ENCODE measurements at places on chromosomes 4 and X.

- no peak for DNase-seq
Observed at GRCh38 chrX:140713174-140713539, 3.6 kb downstream of the LINC00632 start.

DNA sequence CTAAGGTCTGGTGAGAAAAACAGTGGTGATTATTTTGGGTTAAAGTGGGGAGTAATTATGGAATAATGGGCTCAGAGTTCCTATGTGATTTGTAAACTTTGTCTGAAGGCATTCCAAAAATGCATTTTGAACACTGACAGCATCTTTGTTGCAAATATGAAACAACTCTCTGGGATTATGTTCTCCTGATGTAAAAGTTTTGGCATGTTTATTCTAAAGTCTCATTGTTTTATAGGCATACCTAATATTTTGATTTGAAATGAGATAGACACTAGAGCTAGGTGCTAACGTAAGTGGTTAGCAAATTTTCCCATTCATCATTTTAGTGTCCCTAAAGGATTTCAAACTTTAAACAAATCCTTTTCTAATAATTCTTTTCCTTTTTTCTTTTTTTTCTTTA is 140.9 kb upstream of the ANXA3 start:
- DNase-seq, result no peak

- DNase-seq, result no peak
Observed at GRCh38 chr4:109435635-109436034, 2.0 kb downstream of the SEC24B start.

DNA sequence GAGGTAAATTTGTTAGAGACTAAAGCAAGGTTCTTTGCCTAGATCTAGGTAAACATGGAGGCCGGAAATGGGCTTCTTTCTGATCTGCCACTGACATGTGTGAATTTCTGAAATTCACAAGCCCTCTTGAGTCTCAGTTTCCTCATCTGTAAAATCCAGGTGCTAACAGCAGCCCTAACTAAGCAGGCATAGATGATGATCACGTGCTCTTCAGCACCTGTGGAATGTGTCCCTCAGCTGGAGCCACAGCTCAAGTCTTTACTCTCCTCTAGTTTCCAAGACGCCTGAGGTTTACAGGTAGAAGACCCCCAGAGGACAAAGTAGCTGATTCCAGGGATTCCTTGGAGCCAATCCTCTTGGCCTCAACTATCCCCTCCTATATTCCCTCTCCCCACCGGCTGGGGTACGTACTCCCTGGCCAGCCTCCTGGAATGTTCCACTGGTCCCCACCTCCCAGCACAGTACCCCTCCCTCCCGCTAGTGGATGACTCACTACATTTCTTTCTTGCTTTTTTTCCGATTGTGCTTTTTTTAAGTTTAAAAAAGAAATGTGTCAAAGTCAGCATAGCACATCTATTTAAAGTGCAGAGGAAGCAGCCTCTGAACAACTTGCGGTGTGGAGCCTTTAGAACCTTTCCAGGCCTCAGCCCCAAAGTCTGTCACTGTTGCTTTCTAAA is 98.4 kb downstream of the PHKA2 start:
- no peak for DNase-seq

DNA sequence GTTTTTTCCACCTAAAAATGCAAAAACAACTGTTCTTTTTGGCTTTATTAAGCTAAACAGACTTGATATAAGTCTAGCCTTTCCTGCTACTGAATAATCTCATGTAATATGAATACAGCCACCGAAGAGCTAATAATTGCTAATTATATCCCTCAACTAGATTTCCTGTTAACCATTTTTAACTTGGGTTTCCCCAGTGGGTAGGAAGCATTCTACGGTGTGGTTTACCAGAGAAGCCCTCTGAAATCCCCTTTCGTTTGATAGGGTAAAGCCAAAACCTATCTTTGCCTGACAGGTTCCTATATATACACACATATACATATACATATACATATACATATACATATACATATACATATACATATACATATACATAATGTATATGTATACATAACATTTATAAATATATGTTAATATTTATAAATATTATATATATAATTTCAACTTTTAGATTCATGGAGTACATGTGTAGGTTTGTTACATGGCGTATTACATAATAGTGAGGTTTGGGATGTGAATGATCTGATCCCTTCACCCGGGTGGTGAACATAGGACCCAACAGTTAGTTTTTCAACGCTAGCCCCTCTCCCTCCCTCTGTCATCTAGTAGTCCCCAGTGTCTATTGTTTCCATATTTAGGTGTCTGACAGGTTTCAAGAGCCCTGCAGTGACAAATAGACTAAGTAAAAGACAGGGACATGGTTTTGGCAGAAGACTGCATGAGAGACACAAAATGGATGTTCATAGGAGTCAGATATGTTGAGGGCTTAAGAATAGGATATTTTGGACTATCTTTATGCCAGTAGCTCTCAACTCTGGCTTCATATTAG is 62.4 kb downstream of the ATXN3L start:
- no peak for DNase-seq

DNA sequence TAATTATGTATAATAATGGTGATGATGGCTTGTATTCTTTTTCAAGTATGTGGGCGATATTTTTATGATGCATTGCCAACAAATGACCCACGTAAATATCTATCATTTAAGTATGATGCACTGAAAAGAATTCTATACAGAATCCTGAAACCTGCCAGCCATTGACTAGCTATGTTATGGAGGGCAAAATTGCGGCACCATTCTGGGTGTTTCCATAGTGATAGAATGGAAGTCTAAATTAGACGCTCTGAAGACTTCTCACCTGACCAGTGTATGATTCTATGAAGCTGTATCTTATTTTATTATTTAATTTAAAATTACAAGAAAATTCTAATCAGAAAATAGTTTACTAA is 677 bp upstream of the CENPC start:
- DNase-seq, result no peak

DNA sequence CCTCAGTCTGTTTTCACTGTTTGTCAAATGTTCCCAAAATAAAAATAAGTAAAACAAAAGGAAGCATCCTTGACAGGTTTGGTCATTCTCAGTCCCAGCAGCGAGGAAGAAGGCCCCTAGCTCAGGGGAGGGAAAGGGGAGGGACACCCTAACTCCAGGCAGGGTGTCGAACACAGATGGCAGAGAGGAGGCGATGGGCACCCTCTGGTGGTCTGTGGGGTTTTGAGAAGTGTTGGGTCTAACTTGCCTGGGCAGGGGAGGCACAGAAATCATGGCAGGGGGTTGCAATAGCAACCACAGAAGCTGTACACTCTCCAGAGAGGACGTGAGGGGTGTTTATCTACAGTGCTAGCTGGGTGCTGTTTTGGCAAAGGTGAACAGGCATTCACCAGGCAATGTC is 229.8 kb upstream of the SFRP2 start:
- no peak for DNase-seq

GRCh38 chr4:70114096-70114495 is 39.9 kb upstream of the PRR27 start:
- no peak for DNase-seq

DNA sequence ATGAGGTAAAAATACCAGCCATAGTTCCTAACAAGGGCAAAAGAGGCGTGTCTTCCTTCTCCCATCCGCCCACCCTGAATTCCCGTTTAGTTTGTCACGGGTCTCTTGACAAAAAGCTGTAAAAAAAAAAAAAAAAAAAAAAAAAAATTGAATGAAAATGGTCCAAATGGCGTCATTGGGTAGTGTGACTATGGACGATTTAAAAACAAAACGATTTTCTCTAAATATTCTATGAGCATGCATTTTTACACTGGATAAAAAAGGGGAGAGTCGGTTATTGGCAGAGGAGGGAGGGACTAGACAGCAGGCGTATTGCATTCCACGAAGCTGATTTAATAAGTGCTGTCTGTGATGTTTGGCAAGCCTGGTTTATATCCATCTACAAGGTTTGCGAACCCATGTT is at the start of gene FAM133A:
FAM133A (plus strand) TSS at position 338 of the 403 bp plus-strand sequence. CDS start 35,214 bp downstream, outside the sequence.
- no peak for DNase-seq

DNA sequence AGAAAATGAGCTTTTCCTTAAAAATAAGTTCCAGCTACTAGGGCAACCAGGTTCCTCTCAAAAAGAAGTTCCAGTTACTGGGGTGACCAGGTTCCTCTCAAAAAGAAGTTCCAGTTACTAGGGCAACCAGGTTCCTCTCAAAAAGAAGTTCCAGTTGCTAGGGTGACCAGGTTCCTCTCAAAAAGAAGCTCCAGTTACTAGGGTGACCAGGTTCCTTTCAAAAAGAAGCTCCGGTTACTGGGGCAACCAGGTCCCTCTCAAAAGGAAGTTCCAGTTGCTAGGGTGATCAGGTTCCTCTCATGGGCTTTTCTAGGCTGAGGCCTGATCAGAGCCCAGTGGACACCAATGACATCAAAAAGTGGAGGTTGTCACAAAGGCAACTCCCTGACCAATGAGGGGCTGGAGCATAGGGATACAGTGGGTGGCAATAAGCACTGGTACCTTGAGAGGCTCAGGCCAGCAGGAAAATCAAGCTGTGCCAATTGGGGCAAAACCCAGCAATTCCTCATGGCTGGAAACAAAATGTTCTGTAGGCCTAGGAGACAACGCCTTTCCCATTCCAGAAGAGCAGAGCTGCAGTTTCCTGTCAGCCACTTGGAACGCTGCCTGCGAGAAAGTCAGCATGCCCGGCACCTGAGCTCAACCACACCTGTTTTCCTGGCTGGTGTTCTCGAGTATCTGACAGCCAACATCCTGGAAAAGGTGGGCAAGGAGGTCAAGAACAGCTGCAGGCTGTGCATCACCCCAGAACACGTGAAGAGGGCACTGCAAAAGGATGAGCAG is 12.3 kb upstream of the SYTL5 start:
- no peak for DNase-seq

GRCh38 chrX:74550295-74550802 is 64.1 kb downstream of the RLIM start:
- peak; percentile 41 for DNase-seq

DNA sequence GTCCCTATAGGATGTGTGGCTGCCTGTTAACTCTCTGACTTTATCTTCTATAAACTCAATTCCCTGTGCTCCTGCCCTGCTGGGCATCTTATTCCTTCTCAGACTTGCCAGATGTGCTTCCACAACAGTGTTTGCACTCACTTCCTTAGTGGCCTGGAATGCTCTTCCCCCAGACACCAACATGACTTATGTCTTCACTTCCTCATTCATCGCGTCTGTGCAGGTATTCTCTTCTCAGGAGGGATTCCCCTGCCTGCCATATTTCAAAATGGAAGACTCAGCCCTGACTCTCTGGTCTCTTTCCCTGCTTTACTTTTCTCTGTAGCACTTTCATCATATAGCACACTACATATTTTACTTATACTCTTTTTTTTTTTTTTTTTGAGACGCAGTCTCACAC is 344.0 kb downstream of the CENPC start:
- DNase-seq, result no peak

DNA sequence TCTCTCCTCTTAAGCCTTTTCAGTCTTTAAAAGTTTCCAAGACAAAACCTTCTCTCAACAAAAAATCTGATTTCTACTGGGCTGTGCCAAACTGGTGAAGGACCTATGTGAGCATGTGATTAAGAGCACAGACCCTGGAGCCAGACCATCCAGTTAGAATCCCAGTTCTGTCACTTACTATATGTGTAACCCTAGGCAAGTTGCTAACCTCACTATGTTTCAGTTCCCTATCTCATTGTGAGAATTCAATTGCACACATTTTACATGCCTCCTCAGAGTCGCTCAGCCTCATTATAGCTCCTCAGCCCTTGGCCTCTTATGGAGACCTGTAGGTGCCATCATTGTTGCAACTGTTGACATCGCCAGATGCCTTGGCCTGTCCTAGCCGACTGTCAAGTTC is 54.1 kb upstream of the VEGFD start:
- no peak for DNase-seq
